ENCODE measurements at places on chromosomes 5 and 9.

DNA sequence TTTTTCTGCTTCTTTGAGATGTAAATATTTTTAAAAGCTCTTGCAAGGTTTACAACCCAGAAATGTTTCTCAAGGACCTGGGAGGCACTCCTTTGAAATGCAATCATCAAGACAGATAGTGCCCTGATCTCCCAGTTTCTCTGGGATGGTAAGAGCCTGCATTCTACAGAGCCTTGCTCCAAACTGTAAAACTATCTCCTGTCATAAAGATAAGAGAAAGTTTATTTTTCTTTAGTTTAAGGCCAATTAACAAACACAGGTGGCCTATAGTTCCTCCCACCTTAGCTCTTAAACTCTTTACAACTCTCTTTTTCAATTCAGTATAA, 1231.1 kb upstream of the NUDT12 start:
- no peak for DNase-seq

GRCh38 chr5:61167382-61167781, 5.1 kb upstream of the SMIM15 start:
- DNase-seq: no peak

- no peak for DNase-seq
Observed at GRCh38 chr5:137641148-137641547, 94.7 kb downstream of the KLHL3 start.

DNA sequence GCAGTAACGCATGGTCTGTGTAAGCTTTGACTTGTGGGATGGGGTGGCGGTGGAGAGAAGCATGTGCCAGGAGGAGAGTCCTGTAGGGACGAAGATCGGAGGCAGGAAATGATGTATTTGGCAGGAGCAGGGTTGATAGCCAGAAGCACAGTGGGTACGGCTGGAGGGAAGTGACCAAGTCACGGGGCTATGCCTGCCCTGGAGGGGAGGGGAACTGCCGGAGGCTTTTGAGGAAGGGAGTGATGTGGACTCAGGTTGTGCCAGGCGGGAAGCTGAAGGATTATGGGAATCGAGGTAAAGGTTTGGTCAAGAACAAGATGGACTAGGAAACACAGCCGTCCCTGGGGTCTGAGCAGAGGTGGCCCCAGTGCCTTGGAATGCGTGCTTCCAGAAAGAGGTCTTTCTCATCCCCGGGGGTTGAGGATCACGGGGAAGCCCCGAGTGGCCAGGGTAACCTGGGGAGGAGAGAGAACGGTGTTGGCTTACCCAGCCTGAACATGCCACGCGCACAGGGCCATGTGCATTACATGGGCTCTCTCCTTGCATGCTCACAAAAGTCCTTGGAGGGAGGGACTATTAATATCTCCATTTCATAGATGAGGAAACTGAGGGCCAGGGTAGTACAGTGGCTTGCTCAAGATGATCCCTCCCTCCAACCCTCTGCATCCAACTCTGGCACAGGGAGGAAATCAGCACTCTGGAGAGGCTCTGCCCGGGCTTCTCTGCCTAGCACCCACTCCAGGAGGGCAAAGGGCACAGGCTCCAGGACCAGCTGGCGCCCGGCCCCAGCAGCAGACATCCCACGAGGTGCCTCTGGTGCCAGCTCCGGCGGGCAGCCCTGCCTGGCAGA, 253.8 kb downstream of the PBX3 start:
- DNase-seq: no peak

- no peak for DNase-seq
Observed at GRCh38 chr9:4017749-4018491, 281.9 kb downstream of the GLIS3 start.

DNA sequence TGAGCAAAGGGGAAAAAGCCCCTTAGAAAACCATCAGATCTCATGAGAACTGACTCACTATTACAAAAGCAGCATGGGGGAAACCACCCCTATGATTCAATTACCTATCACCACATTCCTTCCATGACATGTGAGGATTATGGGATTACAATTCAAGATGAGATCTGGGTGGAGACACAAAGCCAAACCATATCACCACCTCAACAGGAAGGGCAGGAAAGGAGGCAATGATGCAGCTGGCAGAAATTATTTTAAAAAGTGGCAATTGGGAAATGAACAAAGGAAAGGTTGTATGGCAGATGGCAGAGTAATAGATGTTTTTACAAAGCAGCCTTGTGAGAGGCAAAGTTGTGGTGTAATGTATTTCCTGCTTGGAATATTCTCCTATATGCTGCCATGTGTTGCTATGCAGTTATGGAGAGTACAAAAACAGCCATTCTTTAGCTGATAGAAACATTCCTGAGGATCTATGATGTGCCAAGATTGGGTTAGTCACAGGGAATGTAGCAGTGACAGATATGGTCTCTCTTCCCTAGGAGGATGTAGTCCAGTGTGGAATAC, 138.8 kb downstream of the SMC2 start:
- DNase-seq: no peak
